NCI-H2171 treated with DMSO at 0.1 percent for 48 hours (cell line): ENCODE measurements at places on chromosomes 2 and 18.
A peak's percentile ranks its signal among the peaks of the same experiment; 100 is the strongest.

DNA sequence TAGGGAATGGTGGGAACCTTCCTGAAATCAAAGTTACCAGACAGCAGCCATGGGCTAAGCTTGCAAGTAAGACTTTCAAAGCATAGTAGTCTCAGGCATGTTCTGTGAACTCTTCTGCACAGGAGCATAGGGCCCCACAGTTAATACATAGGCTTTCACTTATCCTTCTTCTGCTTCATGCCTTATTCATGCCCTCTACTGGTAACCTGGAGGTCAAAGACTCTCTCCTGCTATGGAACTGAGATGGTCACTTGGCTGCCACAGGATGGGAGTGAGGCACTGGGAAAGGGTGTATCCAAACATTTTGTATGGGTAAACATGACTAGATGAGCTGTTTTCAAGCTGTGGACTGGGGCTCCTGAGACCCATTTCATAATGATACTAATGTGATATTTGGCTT lies 49.1 kb upstream of the ZNF638 start:
- no peak for DNase-seq

GRCh38 chr18:46068763-46069162 lies 3.3 kb downstream of the PSTPIP2 start:
- DNase-seq, result no peak

- DNase-seq, result no peak
Observed at GRCh38 chr2:157933160-157933920, 57.2 kb upstream of the ACVR1 start.

- DNase-seq, result peak; percentile 97
Observed at GRCh38 chr2:156562124-156562523, 125.9 kb downstream of the GPD2 start.

- DNase-seq, result no peak
Observed at GRCh38 chr2:222504719-222505118, 80.4 kb downstream of the SGPP2 start.

DNA sequence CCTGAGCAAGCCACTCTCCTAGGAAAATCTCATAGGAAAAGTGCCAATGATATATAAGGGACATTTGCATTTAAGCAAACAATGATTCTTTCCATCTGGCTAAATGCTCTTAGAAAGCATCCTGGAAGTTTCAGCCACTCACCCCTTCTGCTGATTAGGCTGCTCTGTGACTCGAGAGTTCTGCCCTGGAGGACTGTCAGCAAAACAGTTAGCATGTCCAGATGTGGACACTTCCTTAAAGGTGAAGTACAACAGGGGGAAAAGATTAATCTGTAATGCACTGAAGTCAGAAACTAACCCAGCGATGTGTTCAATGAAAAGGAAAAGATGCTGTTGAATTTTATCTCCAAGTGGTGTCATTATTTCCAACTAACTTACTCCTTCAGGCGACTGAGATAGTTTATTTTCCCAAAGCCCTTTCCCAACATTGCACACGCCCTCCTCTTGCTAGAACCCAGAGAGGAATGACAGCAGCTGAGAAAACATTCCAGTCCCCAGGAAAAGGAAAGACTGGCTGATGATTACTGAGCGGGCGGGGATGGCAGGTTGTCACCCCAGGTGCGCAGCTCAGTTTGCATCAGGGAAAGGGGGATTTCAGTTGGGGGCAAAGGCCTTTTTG lies 214.0 kb downstream of the SS18 start:
- DNase-seq, result peak; percentile 13

DNA sequence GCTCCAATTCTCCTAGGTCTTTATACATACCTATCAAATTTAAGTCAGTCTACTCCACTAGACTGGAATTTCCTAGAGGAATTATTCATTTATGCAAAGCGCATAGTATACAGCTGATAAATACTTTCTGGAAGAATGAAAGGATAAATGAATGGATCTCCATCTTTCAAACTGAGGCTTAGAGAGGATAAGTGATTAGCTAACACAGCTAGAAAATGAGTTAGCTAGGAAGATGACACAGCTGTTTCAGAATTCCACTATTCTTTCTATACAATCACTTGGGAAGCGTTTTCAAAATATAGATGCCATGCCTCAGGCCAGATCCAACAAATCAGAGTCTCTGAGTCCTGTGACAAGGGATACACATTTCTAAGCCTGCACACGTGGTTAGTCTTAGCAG lies 1146.6 kb upstream of the ZEB2 start:
- no peak for DNase-seq

DNA sequence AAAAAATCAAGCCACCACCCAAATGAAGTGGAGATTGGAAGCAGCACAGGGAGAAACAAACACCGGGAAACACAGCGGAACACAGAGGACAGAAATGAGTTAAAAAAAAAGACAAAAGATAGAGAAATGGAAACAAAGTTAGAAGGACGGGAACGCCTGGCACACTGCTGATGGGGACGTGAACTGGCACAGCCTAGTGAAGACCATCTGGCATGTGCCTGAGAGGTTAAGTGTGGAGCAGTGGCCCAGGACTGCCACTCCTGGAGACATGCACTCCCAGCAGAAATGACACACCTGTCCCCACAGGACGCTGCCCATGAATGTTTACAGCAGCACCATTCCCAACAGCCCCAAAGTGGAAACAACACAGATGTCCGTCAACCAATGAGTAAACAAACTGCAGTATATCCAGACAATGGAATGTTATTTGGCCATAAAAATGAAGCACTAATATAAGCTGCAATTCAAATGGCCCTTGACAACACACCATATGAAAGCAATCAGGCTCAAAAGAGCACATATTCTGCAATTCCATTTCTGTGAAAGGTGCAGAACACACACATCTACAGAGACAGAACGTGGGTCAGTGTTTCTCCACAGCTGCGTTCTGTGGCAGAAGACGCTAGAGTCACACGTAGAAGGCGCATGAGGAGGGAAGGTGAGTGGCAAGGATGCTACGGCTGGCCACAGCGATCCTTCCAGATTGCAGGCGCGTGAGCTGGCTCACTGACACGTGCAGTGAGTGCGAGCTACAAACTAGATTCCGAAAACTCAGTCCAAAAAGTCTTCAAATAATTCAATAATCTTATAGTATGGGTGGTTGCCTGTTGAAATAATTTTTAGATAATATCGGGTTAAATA lies 24.6 kb downstream of the THAP4 start:
- peak; percentile 36 for DNase-seq

GRCh38 chr2:128091726-128092080 lies 703 bp downstream of the UGGT1 start:
- DNase-seq, result no peak

DNA sequence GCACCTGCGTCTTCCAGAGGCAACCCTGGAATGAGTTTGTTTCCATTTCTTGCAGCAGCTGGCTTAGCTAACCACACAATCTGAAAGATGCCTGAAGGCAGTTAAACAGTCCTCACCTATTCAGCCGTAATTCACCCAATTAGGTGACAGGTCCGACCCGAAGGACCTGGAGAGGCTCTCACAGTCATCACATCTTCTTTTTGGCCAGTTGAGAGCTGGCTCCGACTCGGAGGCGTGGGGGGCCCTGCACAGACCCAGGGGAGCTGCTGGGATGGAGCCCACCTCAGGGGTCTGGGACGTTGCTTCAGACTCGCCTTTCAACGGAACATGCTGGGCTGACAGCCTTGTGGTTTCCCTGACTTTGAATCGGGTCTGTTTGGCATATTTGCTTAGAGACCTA lies 187.3 kb downstream of the RTP5 start:
- DNase-seq, result no peak

DNA sequence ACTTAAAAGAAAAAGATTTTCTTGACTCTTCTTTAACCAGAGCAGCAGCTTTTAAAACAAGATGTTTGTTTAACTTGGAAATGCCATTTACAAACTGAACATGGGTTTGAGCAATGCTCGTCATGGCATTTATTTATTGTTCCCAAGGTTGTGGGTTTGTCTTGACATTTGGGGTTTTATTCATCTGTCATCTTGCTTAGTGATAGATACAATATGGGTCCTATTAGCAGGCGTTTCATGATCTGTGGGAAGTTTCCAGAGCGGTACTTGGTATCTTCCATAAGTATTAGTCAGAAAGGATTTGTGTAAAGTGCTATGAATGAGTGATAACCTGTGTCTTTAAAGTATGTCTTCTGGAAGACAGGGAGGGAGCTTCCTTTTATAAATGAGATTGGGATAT lies 29.9 kb upstream of the MGAT5 start:
- DNase-seq, result no peak

- peak; percentile 27 for DNase-seq
Observed at GRCh38 chr2:150607390-150607811, 119.9 kb upstream of the RND3 start.

GRCh38 chr2:173657996-173658717 lies 303.5 kb downstream of the CDCA7 start:
- peak; percentile 40 for DNase-seq

GRCh38 chr2:11553661-11554398 lies 20.0 kb downstream of the GREB1 start:
- DNase-seq, result no peak

GRCh38 chr2:140274891-140275290 lies 1494.7 kb upstream of the NXPH2 start:
- no peak for DNase-seq

DNA sequence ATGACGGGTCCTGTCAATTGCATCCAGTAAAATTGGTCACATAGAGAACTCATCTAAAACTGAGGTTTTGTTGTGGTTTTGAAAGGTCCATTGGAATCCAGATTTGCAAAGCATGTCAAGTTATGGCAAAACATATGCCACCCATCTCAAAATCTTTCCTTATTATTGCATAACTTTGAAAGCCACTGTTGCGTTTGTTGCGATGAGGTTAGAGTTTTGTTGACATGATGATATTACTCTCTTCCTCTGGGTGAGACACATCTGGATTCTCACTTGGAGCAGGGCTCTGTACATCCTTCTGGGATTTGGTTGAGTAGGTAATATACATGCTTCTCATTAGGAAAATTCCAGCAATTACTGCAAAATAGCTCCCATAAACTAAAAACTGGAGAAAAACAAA lies 20.6 kb downstream of the SCYGR5 start:
- DNase-seq, result no peak

DNA sequence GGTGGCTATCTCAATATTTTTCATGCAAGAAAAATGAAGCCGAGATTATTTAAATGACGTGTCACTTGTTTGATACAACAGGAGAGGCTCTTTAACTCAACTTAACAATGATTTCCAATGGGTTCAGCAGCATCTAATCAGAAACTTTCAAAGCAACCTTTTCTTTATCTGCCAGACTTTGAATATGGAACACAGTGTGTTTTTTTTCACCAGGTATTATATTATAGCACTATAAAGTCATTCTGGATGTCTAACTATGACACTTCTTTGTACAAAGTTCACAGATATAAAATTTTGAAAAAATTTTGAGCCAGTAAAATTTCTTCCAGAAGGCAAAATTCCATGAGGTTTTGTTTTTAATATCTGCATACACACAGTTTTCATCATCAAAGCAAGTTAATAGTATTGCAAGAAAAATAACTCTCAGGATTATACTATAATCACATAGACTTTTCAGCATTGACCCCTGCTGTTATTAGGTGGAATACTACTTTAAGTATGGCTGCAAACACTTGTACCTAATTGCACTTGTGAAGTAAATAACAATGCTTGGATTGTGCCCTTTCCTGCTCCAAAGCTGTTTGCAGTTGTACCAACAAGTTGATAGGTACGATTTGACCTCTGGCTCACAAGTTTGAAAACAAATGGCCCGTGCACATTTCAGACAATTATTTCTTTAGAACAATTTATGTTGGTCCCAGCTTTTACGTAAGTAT lies 44.0 kb upstream of the DSG1 start:
- no peak for DNase-seq

DNA sequence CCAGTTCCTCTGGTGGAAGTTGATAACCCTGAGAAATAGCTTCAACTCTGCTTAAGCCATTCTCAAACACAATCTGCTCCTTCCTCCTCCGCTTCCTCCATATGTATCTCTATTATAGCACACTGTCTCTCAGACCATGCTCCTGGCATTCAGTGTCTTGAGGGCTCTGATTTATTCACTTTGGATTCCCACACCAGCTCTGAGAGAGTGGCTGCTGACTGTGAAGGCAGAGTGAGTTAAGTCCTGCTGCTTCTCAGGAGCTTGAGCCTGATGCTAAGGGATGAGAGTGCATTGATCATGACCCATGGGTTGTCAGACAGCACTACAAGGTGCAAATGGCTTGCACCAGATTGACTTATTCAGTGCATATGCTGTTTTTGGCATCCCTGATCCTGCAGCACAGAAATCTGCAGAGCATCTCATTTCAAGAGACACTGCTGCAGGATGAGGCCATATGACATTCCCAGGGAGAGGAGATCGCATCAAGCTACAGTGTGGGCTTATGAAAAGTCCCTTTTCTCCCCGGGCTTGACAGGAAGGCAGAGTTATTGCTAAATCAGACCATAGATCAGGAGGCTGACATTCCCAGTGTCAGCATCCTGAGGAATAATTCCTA lies 500.5 kb upstream of the RAB6C start:
- no peak for DNase-seq

DNA sequence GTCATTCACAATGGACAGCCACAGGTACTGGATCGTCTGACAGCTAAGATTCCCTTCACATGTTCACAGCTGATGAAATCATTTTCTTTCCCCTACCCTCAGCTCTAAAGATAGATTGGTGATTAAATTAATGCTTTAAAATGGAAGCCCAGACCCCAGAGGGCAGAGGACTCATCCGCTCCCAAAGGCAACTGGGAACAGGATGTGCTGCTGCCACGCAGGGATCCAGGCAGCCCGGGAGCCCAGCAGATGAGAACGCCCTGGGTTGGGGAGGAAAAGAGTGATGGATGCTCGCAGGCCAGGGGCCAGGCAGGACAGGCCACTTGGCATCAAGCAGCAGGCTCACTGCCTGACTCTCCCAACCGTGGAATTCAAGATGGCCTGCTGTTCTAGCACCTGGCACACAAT lies 41.3 kb downstream of the HDHD2 start:
- DNase-seq, result no peak
